GM12891 (cell line): ENCODE measurements at places on chromosomes 5 and 9.

GRCh38 chr5:10602031-10602806 lies 38.3 kb downstream of the ANKRD33B start:
- no peak for DNase-seq

DNA sequence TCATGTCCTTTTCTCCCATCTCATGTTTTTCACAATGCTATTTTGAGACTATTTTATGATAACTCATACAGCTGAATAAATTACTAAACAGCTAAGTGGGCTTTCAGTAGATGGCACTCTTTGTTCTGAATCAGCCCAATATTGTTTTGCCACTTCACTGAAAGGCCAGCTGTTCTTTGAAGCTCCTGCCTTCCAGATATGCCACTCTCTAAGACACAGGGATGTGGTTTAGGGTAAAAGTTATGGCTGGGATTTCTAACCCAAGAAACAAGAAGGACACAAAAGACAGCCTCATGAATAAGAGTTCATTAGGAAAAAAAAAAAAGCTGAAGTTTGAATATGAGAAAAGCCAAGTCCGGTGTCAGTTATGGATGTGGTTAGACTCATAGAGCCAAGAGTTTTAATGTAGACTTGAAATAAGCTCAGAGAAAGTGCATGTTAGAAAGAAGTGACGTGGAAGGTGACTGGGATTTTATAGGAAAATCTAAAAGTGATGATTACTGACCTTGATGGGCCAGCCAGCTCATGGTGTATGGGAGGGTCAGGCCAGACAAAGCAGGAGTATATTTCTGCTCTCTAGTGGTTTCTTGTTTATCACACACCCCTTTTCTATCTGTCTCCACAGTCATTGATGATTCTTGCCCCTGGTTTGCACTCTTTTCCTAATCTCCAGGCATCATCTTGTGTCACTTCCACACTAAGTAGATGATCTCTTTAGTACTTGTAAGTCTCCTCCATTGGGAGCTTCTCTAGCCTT lies 488.5 kb downstream of the NR2F1-AS1 start:
- DNase-seq, result no peak

GRCh38 chr5:128422612-128423011 lies 115.4 kb downstream of the FBN2 start:
- DNase-seq, result no peak

- DNase-seq, result no peak
Measured at GRCh38 chr9:7088611-7089010, 330.8 kb downstream of the KDM4C start.

DNA sequence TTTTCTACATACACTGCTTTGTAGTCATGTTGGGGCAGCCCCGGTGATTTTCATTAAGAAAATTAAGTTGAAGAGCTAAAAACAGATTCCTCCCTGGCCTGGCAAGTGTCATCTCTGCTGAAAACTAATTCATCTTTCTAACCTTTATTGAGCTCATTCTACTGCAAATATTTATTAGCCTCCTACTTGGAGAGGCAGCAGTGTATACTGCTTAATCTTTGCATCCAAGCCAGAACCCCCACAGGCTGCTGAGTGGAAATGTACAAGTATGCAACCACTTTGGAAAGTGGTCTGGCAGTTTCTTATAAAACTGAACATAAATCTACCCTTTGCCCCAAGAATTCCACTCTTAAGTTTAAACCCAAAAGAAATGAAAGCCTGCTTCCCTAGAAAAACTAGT lies 223.4 kb downstream of the DRD1 start:
- DNase-seq, result no peak

DNA sequence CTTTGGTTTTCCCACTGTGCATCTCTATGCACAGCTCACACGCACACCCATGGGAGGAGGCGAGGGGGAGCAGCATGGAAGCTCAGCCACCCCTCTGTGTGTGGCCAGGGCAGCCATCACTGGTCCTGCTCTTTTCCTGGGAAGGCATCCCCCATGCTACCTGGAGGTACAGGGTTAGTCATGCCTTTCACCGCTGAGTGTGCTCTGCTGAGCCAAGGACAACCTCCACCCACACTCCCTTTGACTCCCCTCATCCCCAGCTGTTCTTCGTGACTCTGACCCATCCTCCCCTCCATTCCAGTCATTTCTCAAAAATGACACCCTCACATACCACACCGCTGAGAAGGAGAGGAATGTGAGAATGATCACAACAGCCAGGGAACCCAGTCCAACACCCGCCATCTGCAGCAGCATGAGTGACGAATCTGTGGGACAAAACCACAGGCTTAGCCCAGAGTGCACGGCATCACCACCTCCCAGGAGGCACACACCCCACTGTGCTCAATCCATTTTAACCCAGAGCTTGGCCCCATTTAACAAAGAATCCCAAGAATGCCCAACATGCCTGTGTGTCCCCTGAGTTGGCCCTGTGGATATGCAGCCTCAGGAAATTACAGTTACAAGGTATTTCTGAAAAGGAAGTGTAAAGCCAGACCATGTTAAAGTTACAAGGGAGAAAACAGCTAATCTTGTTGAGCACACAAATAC lies 133.4 kb downstream of the SUSD1 start:
- no peak for DNase-seq

DNA sequence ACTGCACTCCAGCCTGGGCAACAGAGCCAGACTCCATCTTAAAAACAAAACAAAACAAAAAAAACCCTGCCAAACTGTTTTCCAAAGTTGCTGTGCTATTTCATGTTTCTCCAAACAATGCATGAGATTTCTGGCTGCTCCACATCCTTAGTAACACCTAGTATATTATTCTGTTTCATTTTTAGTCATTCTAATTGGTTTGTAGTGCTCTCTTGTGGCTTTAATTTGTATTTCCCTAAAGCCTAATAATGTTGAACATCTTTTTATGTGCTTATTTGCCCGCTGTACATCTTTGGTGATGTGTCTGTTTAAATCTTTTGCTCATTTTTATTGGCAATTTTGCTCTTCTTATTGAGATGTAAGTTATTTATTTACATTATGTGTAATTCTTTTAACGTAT lies 18.4 kb upstream of the TTC1 start:
- no peak for DNase-seq

DNA sequence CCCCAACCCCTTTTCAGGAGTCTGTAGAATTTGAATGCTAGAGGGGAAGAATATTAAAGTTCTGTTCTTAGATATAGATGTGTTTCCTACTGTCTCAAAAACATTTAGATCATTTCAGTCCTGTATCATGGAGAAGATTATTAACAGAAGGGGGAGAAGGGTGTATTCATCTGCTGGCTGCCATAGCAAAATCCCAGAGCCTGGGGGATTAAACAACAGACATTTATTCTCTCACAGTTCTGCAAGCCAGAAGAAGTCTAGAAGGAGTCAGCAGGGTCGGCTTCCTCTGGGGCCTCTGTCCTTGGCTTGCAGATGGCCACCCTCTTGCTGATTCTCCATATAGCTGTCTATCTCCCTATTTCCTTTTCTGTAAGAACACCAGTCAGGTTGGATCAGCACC lies 150.1 kb upstream of the OTULINL start:
- DNase-seq, result no peak

GRCh38 chr5:135064235-135064570 lies 30.2 kb upstream of the PITX1 start:
- DNase-seq, result no peak

DNA sequence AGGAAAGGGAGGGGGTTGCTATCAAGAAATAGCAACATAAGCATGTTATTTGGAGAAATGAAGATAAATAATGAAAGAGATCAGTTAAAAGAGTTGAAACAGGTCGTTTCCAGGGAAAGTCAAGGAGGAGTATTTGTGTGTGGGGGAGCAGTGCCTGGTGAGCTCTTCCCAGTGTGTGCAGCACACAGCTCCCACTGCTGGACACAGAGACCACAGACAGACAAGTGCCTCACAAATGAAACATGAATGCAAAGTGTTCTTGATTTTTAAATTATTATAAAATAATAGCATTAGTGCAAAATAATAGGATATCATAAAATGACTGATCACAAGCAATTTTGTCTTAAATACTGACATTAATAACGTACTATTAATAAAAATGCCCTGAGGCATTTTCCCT lies 40.8 kb downstream of the LIFR start:
- DNase-seq, result no peak

- DNase-seq, result no peak
Measured at GRCh38 chr5:176549871-176550270, 729 bp downstream of the CDHR2 start.

GRCh38 chr5:179139936-179140235 lies 79.7 kb downstream of the ZNF354C start:
- DNase-seq, result no peak

- DNase-seq, result no peak
Measured at GRCh38 chr9:25684321-25684720, 6.1 kb upstream of the TUSC1 start.

DNA sequence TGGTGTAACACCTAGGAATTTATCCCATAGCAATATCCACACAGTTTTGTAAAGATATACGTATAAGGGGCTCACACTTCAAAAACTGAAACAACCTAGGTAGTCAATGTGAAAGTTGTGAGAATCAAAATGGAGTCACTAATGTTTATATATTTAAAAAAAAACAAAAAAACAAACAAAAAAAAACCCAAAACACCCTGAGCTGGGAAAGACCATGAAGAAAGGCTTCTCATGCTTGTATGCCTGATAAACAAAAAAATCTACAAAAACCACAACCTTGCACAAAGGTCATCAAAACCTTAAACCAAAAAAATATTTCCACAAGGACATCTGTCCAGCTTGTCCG lies 35.4 kb downstream of the AFF4 start:
- no peak for DNase-seq

DNA sequence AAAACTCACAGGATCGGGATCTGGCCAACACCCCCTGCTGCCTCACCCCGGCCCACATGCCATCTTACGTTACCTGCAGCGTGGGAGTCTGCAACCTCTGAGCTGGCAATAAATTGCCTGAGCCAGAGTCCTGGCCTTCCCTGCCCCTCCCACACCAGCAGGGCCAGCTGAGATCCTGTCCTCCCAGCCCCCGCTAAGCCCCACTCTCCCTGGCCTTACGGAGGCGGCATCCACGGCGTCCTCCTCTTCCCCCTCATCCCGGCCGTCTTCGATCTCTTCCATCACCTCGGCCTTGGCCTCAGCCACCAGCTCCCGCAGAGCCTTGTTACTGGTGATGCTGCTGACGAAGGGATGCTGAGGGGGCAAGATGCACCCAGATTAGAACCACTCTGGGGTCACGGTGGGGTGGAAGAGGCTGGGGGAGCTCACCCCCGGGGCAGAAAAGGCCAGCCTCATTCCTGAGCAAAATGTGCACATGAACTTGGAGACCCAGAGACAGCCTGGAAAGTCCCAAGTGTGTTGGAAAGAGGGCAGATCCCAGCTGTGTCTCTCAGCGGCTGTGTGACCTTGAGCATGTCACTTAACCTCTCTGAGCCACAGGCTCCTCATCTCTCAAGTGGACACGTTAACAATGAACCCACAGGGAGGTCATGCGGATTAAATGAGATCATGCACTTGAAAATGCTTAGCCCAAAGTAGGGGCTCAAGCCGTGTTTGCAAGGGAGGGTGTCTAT lies 89.9 kb upstream of the FBXW11 start:
- DNase-seq, result no peak

DNA sequence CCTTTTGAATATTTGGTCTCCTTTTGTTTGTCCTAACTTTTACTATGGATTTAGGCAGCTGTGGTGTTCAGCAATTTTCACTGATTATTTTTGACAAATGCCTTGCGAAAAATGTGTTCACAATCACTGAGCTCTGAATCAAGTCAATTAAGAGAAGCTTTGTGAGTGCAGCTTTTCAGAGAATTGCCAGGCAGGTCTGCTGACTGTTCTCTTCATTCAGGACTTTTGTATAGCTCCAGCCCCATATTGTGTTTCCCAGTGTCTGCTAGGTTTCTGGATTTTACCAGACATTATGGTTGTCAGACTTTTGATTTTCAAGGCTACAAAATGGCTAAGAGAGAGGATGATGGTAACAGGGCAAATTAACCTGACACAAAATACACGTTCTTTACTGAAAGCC lies 1055.9 kb downstream of the CDH18 start:
- DNase-seq, result no peak

DNA sequence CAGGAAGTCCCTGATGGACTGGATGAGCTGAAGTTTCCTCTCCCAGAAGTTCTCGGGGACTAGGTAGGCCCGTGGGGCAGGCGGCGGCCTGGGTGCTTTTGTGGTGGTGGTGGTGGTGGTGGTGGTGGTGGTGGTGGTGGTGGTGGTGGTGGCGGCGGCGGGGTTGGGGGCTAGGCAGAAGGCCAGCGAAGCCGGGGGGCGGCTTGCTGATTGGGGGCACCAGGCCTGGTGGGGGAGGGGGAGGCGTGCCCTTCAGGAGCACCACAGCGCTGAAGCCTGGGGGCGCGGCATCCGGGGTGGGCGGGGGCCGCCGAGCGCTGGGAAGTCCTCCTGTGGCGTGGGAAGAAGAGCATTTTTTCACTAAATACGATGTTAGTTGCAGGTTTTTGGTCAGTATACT lies 26.9 kb downstream of the SPATA31C1 start:
- DNase-seq, result no peak

DNA sequence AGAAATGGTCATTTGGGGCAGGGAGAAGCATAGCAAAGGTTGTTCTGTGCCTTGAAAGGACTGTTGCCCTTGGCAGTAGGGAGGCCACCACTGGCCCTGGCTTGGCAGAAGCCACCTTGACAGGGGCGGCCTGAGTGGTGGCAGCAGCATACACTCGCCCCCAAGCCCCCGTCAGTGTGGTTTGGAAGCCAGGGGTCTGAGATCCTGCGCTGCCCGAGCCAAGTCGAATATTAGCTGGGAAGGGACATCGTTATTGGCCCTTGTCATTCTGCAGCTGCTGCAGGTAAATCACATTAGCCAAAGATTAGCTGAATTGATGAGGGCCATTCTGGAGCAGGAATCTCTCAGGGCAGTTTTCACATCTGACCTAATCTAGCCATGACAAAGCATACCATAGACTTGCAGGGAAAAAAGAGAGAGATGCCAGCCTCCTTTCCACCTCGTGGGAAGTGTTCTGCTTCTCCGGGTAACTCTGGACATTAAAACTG lies 9.0 kb downstream of the OLFM1 start:
- DNase-seq, result no peak

GRCh38 chr5:174491265-174491664 lies 233.1 kb upstream of the MSX2 start:
- no peak for DNase-seq

GRCh38 chr9:26939955-26940711 lies 6.9 kb downstream of the PLAA start:
- DNase-seq, result no peak

DNA sequence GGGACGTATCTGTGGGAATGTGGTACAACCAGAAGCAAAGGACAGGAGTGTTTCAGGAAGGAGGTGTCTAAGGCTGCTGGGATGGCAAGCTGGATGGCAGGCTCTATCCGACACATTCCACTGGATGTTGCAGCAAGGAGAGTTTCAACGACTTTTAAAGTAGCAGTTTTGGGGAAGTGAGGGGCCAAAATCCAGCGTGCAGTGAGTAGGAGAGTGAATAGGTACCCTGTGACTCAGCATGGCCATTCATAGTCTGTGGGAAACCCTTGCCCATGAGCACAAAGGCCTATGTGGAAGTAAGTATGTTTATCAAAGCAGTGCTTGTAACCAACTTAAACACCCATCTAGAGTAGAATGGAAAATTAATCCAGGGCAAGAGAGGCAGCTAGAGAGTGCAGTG lies 664.7 kb downstream of the ACTL7B start:
- DNase-seq, result no peak

DNA sequence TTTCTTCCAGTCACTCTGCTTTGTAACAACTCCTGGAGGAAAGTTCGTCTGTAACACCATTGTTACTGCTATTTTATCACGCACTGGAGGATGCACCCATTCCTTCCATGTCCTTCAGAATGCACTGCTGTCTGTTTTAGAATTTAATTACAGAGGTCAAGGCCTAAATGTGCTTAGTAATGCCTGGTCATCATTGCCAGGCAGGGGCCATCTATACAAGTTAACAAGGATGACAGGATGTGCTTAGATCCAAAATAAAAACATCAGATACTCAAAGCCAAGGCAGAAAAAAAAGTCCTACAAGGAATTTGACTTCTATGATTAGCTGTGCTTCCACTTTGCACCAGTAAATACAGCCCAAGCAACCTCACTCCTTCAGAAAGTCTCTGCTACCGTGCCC lies 371.4 kb downstream of the SEMA5A start:
- DNase-seq, result no peak
